Left lung (tissue), 14 donors: ENCODE measurements at places on chromosomes 1 and 21. TPM values are rescaled to one million over a fixed set of nuclear protein-coding genes. Genes with fewer than 3 reads are reported as not detected.
A peak's percentile ranks its signal among the peaks of the same experiment; 100 is the strongest.

The SLC9C2 gene
- 0.47 TPM for total RNA-seq

GRCh38 chr21:44084496-44085241 lies 22.5 kb upstream of the PWP2 start:
- DNase-seq: peak; percentile 17

The PYCR2 gene
- total RNA-seq: 52.7 TPM

GRCh38 chr1:65190229-65190628 lies 42.2 kb downstream of the AK4 start:
- DNase-seq: no peak

- no peak for DNase-seq
These were observed 1017.0 kb upstream of the TMPRSS15 start for GRCh38 chr21:19420565-19420964.

The UBE2U gene
- not detected for total RNA-seq

- no peak for DNase-seq
These were observed 21.3 kb downstream of the KRTAP10-1 start for GRCh38 chr21:44518686-44519085.

DNA sequence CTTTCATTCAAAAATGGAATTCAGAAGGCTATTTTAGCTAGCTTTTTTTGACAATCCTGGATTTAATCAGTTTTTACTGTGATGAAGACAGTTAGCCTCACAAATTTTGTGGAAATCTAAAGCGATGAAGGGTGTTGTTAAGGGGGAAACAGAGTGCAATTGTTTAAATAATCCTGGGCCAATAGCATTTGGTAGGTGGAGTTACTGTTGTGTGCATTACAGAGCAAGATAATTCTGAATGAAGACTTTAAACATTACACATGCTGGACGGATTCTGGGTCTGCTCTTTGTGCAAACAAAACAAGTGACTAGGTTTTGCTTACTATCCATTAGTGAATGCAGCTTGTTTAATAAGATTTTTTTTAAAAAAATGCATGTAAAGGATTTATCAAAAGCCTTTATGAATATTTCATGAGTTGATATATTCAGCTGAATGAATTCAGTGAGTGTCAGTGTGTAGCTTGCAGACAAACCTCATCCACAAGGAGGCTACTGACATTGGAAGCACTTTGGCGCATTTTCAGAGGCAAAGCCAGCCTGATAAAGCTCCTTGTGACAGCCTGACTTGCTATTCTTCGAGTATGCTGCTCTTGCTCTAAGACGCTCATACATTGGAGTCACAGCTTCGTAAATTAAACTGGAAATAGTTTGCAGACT lies 199.6 kb downstream of the PDE4B start:
- no peak for DNase-seq

The SPRR2B gene
- not detected for total RNA-seq

The FABP3 gene
- 17.1 TPM for total RNA-seq

GRCh38 chr1:31203215-31203614 lies 36.5 kb downstream of the NKAIN1 start:
- no peak for DNase-seq

DNA sequence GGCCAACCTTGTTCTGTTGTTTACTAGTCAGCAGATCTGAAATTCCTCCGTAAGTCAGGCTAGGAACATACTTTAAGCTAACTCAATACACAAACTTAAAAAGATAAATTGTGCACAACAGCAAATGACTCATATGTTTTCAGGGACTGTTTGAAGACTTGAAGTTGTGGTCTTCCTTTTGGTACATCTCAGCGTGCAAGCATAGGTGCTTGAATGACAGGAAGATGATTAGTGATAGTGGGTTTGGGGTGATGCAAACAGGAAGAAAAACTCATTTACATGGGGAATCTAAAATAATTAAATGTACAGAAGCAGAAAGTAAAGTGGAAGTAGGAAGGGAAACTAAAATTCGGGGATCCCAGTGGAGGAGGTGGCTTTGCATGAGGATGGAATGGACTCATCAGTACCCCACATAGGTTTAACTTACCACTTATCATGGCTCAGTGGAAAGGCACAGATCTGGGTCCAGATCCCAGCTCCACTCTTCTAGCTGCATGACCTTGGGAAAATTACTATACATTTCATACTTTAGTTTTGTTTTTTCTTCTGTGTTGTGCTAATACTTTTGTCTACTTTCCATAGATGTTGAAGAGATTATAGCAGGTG lies 122.3 kb downstream of the XCL2 start:
- DNase-seq: no peak

DNA sequence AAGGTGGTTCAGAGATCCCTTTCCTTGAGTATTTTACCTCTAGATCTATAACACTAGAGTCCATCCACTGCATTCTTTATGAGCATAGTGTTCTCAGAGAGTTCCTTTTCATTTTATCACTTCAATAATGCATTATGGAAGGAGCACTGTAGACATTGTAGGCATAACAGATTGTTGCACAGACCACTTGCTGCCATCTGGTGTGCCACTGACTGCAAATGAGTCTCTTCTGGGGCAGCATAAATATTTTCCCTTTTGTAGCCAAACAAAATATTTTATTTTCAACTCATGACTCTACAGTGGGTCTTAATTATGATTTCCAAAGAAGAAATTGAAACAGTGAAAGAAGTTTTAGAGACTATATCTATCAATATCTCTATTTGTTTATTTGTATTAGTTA lies 290.4 kb downstream of the OLFM3 start:
- no peak for DNase-seq

DNA sequence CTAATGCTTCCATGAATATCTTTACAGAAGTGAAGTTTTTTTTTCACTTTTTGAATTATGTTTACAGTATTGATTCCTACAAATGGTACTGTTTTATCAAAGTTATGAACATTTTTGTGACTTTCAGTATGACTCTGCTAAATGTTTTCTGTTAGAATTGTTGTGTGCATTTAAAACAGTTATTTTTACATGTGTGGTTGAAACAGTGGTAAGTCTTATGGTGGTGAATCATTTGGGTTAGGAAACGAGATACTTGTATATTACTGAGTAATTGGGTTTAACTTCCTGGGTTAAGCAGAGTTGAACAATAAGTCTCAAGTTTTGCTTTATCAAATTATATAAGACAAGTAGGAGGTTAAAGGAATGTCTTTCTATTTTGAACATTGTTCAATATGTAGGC lies 66.8 kb downstream of the VPS13D start:
- no peak for DNase-seq

- DNase-seq: no peak
These were observed 72.1 kb downstream of the GREM2 start for GRCh38 chr1:240539769-240540414.

GRCh38 chr1:184052194-184052559 lies 647 bp downstream of the TSEN15 start:
- DNase-seq: no peak

The NHLH1 gene
- 0.09 TPM for total RNA-seq

GRCh38 chr1:178470411-178470960 lies 26.3 kb downstream of the CLEC20A start:
- DNase-seq: no peak

DNA sequence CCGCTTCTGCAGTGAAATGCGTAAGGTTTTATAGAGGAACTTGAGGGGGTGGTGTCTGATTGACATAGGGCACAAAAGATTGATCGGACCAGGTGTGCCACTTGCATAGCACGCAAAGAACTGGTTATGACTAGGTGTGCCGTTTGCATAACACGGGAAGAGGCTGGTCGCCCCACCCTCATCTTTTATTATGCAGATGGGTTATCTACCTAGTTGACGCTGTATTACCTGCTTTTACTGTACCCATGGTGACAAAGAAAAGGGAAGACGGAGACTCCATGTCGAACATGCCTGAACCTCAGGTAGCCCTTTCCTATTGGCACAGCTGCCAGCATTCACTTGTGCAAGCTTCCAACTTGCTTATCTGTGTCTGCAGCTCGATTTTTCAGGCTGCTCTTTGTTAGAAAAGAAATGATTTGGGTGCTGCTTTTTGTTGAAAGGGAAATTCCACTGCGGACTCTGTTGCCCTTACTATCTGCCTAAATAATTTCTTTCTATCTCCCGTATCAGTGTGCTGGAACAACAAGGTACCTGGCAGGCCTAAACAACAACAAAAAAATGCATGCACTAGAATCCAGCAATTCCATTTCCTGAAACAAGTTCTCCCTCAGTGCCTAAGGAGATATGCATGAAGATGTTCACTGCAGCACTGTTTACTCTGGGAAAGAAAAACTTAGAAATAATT lies 194.4 kb upstream of the KAZN start:
- no peak for DNase-seq

DNA sequence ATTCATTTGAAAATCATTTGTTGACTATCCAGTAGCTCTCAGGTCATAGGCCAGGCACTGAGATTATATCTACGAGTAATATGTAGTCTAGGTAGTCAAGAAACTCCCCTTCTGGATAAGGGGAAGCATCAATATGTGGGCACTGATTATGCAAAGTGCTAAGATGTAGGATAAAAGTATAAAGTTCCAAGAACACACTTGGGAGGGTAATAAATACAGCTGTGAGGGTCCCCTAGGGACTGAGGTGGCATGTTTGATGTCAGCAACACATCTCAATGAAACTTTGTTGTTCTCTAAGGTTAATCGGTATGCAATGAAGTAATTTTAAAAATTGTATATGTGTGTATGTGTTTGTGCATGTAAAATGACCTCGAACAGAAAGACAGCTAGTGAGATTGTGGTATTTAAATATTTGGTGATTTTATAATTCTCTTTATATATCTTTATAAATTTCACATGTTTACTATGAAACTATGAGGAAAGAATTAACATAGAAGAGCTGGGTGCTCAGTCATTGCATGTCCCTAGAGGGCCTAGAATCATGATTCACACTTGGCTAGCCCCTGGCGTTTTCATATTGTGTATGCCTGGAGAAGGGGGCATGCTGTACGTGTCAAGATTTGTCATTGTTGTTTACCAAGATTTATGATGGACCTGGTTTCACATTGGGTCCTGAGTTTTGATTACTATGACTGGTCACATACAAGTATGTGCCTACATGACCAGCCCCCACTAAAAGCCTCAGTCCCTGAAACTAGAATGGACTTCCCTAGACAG lies 140.1 kb upstream of the DUSP10 start:
- DNase-seq: no peak

GRCh38 chr1:44707112-44707881 lies 23.7 kb downstream of the RNU5D-1 start:
- DNase-seq: no peak

The PCAT6 gene
- total RNA-seq: 1.1 TPM

DNA sequence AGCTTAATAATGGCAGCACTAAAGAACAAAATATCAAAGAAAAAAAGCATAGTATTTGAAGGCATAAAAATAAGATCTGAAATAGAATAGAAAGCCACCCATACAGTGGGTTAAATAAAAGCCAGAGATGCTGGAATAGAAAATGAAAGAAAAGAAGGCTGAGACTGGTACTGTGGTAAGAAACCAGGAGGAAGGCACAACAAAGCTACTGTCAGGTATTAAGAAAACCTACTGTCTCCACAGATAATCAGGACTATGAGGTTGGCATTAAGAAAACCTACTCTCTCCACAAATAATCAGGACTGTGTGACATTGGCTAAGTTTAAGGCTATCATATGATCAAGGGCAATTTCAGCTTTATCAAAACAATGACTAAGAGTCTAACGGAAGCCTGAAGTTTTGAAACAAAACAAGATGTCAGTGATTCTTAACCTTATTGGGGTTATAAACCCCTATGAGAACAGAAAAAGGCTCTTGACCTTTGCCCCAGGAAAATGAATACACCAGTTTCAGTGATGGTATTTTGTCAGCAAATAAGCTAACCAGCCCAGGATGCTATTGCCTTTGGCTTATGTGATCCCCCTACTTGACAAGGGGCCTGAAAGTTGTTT lies 24.4 kb downstream of the MCOLN2 start:
- DNase-seq: no peak

The MIXL1 gene
- not detected for total RNA-seq

The TMEM79 gene
- total RNA-seq: 3.5 TPM

The PAPPA2 gene
- total RNA-seq: 0.34 TPM

DNA sequence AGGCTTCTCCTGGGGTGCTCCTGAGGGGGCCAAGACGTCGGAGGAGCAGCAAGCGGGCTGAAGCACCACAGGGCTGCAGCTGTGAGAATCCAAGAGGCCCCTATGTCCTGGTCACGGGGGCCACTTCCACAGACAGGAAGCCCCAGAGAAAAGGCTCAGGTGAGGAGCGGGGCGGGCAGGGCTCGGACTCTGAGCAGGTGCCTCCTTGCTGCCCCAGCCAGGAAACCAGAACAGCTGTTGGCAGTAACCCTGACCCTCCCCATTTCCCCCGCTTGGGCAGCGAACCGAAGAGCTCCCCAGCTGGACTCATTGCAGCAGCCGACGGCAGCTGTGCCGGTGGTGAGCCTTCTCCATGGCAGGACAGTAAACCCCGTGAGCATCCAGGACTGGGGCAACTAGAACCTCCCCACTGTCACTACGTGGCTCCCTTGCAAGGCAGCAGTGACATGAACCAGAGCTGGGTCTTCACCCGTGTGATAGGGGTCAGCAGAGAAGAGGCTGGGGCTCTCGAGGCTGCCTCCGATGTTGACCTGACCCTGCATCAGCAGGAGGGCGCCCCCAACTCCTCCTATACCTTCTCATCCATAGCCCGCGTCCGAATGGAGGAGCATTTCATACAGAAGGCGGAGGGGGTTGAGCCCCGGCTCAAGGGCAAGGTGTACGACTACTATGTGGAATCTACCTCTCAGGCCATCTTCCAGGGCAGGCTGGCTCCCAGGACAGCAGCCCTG lies 625 bp downstream of the KLHDC7A start:
- DNase-seq: no peak

- DNase-seq: no peak
These were observed 1.1 kb downstream of the SHISAL2A start for GRCh38 chr1:52634111-52634510.

- no peak for DNase-seq
These were observed 281.5 kb downstream of the PLPP3 start for GRCh38 chr1:56297904-56298303.

DNA sequence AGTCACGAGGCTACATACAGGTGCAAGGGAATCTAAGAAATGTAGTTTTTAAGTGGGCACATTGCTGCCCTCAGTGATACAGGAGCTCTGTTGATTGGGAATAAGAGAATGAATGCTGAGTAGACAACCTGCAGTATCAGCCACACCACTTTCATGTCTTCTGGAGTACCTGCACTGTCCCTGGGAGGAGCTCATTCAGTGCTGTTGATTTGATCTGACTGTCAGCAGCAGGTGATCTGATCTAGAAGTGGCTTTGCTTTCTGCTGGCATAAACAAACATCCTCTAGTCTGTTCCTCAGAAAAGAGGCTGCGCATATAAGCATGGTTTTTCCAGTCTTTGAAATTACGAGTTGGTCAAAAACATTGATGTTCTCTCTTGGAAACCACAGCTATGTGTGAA lies 35.5 kb upstream of the LRRC52 start:
- DNase-seq: no peak

The FCRL2 gene
- 0.99 TPM for total RNA-seq

The IL22RA1 gene
- 0.26 TPM for total RNA-seq
